Activated T-cell treated with anti-CD3 and anti-CD28 coated beads for 4 hours (primary cell): ENCODE measurements at places on chromosomes 7 and 10.

- DNase-seq = no peak
These were observed 760.2 kb downstream of the GRID1 start for GRCh38 chr10:85606401-85606800.

- no peak for DNase-seq
These were observed 111.2 kb downstream of the NSUN6 start for GRCh38 chr10:18540195-18540594.

- DNase-seq = no peak
These were observed 414.6 kb upstream of the FOXK1 start for GRCh38 chr7:4267341-4268039.

GRCh38 chr7:37380831-37381230 lies 67.8 kb downstream of the ELMO1 start:
- no peak for DNase-seq

DNA sequence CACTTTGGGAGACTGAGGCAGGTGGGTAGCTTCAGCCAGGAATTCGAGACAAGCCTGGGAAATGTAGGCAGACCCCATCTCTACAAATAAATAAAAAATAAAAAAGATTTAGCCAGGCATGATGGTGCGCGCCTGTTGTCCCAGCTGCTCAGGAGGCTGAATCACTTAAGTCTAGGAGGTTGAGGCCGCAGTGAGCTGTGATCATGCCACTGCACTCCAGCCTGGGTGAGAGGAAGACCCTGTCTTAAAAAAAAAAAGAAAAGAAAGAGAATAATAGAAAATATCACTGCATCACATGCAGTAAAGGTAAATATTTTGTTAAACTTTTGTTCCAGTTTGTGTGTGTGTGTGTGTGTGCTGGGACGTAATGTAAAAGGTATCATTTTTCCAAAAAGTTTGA lies 3.0 kb downstream of the STRIP2 start:
- no peak for DNase-seq
